Stimulated activated CD4-positive, alpha-beta T cell treated with anti-CD3 and anti-CD28 coated beads, TNF-alpha, amount 100 ng/mL, for 4 hours (primary cell): ENCODE measurements at places on chromosomes 5 and 9.

GRCh38 chr5:107805166-107805565, 134.4 kb upstream of the EFNA5 start:
- no peak for DNase-seq

- no peak for DNase-seq
Measured at GRCh38 chr5:99032234-99033013, 103.6 kb upstream of the CHD1 start.

- no peak for DNase-seq
Measured at GRCh38 chr5:218457-219291, 554 bp downstream of the SDHA start.

DNA sequence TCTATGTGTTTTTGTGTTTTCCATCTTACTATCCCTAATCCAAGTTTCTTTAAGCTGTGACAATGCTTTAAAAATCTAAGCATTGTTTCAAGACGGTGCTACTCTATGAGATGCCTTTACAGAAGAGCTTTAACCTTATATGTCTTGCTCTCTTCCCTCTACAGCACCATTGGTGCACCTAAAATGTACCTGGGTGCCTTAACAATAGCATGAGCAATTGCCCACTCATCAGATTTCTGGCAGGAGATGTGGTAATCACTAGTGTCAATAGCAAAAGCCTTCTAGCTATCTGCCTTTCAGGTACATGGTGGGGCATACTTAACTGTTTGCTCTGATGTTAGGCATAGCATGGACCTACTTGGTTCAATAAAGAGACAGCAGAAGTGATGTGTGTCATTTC, 222.3 kb upstream of the KIF2A start:
- no peak for DNase-seq

DNA sequence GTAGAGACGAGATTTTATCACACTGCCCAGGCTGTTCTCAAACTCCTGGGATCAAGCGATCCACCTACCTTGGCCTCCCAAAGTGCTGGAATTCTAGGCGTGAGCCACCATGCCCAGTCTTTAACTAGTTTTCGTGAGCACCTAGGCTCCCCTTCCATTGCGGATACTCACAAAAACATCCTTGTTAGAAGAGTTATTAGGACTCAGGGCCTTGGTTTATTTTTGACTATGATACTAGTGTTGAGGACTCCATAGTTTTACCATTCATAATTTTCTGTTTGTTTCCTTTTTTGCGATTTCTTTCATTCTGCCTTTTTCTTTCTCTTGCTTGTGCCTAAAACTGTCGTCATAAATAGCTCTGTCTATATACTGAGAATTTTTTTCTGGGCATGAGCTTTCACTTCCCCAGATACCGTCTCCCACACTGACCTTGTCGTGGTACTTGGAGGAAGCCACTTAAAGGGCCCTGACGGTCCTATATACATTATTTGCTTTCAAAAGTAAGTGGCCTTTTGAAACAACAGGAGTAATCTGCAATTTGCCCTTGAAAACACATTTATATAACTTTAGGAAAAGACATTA, 5.2 kb downstream of the F2R start:
- DNase-seq: no peak

- DNase-seq: no peak
Measured at GRCh38 chr5:35853631-35854030, 3.1 kb upstream of the IL7R start.

DNA sequence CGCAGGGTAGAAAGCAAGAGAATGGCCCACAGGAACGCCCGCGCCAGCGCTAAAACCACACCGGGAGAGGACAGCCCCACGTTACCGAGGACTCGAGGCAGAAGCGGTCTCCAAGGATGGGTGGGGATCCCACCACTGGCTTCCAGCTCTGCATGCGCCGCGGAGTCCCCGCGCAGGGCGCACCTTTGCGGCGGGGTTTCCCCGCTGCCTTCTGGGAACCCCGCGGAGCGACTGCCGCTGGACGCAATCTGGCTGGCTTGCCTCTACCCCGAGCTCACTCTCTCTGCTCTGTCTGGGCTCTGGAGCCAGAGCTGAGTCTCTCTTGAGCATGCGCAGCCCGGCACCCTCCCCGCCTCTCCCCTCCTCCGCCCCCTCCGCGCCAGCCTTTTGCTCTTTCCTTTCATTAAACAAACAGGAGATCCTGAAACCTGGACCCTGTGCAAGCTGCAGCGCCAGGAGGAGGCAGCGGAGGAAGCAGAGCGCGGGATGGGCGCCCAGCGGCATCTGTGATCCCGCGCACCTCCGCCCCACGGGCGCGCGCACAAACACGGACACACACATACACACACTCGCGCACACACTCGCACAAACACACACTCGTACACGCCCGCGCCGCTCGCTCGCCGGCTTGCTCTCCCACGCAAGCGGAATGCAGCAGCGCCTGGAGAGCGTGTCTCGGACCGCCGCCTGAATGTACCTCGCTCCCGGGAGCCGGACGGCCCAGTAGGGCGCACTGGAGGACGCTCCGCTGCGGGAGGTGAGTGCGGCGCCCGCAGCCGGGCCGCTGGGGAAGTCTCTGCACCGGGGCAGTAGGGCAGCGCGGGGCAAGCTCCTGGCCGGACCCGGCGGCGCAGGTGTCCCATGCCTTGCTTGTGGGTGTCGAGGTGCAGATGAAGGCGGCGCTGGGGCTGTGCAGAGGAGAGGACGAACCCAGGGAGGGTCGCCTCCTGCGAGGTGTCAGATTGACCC, at the start of gene PLPPR1:
TSS of gene PLPPR1 (plus strand) at position 382 of the 969 bp plus-strand sequence.
- no peak for DNase-seq

GRCh38 chr9:130266236-130267098, 907 bp downstream of the HMCN2 start:
- DNase-seq: no peak

GRCh38 chr9:89477811-89478630, 19.9 kb downstream of the SEMA4D start:
- no peak for DNase-seq

GRCh38 chr9:97293818-97294217, 13.6 kb upstream of the CCDC180 start:
- no peak for DNase-seq

DNA sequence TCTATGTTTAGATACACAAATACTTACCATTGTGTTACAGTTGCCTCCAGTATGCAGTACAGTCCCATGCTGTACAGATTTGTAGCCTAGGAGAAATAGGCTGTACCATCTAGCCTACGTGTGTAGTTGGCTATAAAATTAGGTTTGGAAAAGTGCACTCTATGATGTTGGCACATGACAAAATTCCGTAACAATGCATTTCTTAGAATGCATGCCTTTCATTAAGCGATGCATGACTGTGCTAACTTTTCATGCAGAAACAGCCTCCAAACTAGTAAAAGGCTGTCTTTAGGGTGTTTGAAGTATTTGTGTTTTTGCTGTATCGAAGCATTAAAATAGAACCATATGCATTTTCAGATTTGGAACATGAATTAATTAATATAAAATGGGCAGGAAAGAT, 157.9 kb downstream of the RMI1 start:
- DNase-seq: no peak

DNA sequence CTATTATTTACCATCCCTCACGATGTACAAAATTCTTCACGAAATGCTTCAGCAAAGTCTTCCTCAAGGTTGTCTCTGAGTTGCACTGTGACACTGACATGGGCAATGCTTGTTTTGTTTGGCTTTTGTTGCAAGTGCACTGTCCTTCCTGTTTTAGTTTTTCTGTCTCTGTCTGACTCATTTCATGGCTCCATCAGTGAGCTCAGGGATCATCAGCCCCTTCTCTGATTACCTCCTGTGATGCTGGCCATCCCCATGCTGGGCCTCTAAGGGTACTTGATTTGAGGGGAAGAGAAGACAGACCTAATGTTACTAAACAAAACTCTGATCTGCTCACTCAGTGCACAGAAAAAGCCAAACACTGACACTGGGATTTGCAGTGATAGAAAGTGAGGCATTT, 37.6 kb upstream of the STX17 start:
- no peak for DNase-seq

- no peak for DNase-seq
Measured at GRCh38 chr5:139682016-139682975, 34.1 kb downstream of the CXXC5 start.
